GM23338 (cell line): ENCODE measurements at places on chromosomes 2 and 18.

DNA sequence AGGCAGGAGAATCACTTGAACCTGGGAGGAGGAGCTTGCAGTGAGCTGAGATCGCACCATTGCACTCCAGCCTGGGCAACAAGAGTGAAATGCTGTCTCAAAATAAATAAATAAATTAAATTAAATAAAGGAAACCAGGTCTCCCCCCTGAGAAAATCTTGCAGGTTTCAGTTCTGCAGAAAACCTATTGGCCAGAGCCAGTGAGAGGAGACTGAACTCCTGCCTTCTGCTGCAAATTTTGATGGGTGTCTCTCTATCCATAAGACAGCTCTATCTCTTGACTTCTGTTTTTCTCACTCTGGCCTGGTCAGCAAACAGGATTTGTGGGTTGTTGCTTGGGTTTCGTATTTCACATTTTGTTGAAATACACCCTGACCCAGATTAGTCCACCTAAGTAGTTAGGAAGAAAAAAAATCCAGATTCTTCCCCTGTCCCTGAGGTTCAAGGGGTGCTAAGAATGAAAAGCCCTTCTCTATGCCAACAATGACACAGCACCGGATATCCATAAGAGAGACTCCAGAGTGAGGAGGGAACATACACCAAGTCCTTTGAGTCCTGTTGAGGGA is 86.7 kb upstream of the MAP4K4 start:
- DNase-seq = no peak

GRCh38 chr2:219626540-219626939 is 890 bp upstream of the SLC4A3 start:
- DNase-seq = no peak

DNA sequence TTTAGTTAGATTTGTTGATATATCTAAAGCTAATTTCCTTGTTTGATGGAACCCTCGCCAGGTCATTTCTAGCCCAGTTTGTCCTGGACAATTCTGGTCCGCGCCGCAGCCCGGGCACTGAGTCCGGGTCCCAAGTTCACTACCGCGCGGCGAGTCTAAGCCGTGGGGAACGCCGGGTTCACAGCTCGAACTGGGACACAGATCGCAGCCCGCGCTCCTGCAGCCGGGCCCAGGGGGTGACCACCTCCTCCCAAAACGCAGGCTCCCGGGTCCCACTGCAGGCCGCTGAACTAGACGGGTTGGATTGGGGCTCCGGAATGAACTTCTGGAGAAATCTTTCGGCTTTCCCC is 681 bp downstream of the ACADL start:
- no peak for DNase-seq

GRCh38 chr18:26544451-26544850 is 3.9 kb downstream of the KCTD1 start:
- DNase-seq = no peak

GRCh38 chr2:181203412-181203811 is 223.0 kb downstream of the UBE2E3 start:
- no peak for DNase-seq

DNA sequence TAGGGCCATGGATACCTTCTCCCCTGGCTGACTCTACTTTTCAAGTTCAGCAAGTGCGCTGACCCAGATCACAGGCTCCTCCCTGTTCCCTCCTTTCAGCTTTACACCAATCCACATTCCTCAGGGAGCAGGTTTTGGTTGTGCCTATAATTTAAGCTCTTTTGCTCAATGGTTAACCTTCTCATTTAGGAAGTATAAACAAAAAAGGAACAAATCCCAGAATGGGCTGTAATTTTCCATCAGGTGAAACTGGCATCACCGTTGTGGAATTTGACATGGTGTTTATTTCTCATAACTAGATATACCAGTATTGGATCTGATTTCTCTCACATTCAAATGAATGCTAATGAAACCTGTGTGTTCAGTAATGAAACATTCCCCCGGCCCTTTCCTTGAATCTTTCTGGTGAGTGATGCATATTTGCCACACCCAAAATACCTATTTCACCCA is 13.6 kb downstream of the STRN start:
- peak; percentile 75 for DNase-seq

GRCh38 chr2:166805753-166806152 is 82.5 kb upstream of the XIRP2 start:
- DNase-seq = no peak

GRCh38 chr18:55878224-55878623 is 290.2 kb upstream of the TCF4 start:
- no peak for DNase-seq

GRCh38 chr2:98093146-98093545 is 6.2 kb downstream of the VWA3B start:
- DNase-seq = no peak
